ENCODE measurements at places on chromosomes 11 and 22.
A peak's percentile ranks its signal among the peaks of the same experiment; 100 is the strongest.

DNA sequence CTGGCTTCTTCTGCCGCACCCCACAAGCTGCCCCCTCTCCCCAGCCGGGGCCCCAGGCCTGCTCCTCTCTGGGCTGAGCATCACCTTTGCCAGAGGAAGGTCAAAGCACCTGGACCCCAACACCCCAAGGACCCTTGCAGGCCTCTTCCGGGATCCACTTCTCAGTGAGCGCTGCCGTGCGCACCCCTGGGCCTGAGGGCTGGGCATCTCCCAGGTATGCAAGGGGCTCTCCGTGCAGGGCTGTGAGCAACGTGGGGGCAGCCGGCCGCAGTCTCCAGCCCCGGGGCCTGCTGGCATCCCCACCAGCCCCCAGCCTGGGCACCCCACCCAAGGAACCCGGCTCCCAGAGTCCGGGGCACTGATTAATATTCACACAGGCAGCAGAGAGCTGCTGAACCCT, 64.0 kb downstream of the BRD1 start:
- DNase-seq: no peak

DNA sequence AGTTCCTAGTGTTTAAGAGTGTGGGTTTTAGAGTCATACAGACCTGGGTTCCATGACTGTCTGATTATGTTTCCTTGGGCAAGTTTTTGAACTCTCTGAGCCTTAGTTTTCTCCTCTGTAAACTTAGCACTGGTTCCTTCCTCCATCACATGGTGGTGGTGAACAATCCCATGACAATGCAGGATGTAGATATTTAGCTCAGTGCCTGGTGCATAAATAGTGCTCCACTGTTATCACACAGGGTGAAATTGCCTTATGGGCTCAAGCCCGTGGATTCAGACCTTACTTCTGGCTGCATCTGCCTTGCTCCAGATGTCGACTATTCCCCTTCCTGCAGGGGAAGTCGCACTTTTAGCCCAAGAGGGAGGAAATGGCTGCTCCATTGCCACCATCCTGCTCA, 62.7 kb downstream of the LDLRAD3 start:
- no peak for DNase-seq

DNA sequence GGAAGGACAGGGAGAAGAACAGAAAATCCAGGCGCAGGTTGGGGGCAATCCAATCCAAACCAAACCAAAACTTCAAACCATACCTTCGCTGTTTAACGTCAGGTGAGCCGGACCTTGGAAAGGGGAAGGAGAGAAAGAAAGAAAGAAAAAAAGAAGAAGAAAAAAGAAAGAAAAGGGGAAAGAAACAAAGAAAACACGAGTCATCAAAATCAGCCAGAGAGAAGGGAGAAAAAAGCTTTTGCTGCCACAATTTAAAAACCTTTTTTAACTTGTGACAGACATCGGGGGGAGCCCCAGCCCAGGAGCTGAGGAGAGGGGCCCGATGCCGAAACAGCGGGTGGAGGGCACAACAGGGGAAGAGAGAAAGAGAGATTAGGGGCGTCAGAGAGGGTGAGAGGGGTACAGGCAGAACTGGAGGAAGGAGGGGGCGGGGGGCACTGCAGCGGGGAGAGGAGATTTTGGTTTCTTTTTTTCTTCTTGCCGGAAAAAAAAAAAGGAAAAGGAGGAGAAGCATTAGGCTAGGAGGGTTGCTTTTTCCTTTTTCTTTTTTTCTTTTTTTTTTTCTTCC, 30.1 kb downstream of the NRXN2 start:
- DNase-seq: no peak

GRCh38 chr11:29634744-29635143, 382.1 kb downstream of the KCNA4 start:
- no peak for DNase-seq

DNA sequence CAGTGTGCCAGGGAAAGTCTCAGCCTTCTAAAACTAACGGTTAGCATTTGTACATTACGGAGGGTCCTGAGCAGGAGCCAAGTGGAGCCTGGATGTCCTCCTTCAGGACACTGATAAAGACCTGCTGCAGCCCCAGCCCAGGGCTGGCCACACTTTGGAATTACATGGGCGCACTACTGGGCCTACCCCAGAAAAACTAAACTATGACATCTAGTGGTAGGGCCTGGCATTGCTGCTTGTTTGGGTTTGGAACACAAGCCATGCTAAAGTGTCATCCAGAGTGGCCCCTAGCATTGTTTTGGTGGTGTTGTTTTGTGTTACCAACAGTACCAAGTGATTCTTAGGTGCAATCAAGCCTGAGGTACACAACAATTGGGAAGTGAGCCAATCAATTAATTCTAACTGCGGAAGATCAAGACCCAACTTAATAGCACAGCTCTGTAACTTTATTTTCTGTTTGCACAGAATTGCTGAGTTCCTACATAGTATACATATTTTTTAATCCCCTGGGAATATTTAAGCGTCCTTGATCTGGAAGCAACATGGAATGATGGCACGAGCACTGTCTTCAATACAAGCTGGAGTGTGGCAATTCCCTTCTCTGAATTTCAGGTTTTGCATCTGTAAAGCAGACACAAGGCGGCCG, 340.7 kb downstream of the LARGE1 start:
- peak; percentile 21 for DNase-seq

DNA sequence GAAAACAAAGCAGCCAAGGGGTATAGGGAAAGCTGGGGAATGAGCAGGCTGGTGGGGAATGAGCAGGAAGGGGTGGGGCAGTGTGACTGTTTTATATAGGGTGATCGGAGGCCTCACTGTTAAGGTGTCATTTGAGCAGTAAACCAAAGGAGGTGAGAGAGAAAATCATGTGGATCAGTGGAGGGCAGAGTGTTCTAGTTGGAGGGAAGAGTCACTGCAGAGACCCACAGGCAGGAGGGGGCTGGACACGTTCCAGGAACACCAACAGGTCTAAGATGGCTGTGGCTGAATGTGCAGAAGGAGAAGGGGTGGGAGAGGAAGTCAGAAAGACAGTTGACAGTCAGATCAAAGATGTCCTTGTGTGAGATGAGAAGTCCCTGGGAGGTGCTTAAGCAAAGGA, 103.8 kb downstream of the ENTHD1 start:
- no peak for DNase-seq

GRCh38 chr22:37492428-37493344, 6.5 kb upstream of the MFNG start:
- DNase-seq: peak; percentile 39

DNA sequence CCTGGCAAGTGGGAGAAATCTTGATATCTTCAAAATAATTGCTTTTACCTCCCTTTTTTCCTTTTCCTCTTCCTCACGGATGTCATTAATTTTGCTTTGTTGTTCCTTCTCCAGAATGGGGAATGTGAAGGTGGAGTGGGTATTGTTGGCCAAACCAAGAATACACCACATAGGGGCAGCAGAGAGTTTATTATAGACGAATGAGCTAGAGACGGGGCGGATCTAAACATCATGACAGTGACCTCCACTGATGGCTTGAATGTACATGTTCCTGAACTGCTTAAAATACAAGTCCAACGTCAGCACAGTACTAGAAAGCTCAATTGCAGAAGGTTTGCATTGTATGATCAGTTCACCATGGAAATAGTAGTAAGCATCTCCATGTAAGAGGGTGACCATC, 122.3 kb upstream of the SNX19 start:
- no peak for DNase-seq

- DNase-seq: no peak
Measured at GRCh38 chr11:105718641-105719040, 108.8 kb downstream of the GRIA4 start.

- DNase-seq: peak; percentile 27
Measured at GRCh38 chr11:117876341-117877119, at the start of gene FXYD6. Gene FXYD6, minus strand, starts transcription at chr11:117876658. Its CDS starts 33,882 bp downstream, at chr11:117842776.

DNA sequence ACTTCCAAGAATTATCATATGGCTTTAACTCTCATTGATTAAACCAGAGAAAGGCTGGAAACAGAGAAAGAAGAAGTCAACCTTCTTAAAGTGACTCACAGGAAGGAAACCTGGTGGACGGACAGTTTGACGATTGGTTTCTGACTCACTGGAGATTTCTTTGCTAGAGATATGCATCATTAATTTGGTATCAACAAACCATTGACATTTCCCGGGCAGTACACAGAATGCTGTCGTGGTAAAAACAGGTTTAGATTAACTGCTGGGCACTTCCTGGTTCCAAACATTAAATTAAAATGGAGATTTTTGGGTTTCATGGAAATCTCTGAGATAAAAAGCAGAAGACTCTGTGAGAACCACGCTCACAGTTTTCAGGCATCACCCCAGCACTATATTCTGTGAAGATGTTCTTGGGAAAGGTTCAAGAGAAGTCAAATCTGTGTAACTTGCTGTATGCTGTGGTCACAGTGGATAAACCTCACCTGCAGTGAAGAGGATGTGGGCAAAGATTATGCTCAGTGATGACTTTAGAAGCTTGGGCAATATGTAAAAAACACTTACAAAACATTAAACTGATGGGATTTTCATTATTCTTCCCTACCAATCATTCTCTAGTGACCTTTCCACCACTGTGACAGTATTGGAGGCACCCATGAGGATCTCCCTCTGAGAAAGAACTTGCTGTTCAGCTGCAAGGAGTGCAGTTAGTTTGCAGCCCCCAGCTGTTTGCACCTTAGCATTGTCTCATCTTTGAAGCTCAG, 61.1 kb upstream of the CD44 start:
- DNase-seq: peak; percentile 46

GRCh38 chr11:10728154-10728553, 22.9 kb upstream of the CTR9 start:
- DNase-seq: no peak

- no peak for DNase-seq
Measured at GRCh38 chr11:64710418-64711137, 12.4 kb downstream of the NRXN2 start.

DNA sequence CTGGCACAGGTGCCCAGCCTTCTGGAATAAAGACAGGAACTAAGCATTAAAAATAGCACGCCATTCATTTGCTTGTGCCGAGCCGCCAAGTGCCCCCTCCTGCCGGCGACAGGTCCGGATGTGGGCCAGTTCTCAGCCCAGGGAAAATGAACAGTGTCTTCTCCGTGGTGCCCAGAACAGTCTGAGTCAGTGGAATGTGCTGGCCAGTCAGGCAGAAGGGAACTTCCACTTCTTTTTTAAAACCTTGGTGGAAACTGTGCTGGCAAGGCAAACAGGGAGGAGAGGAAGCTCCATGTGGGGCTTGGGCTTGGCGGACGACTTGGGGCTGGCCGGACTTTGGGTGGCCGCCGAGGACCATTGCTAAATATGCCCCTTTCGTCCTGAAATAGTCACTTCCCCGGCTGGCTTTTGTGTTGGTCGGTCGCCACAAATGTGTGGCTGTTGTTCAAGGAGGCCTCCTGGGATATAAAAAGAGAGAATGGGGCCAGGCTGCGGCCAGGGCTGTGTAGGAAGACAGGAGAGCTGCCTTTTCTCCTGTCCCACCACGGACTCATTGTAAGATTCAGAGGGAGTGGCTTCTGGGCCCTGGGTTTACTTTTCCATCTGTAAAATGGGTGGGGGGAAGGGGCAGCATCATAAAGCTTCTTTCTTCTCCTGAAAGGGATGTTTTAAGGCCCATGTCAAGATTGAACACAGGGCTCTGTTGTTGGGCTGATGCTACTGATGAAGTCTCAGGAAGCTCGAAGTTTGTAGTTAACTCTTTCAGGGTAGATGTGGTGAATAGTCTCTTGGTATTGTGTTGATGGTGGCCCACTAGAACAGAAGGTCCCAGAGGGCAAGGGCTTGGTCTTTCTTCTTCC, 101.0 kb downstream of the PTPRJ start:
- DNase-seq: peak; percentile 42

GRCh38 chr22:47072642-47072967, 310.2 kb downstream of the TBC1D22A start:
- DNase-seq: no peak

- DNase-seq: peak; percentile 53
Measured at GRCh38 chr11:12207384-12208150, 97.2 kb downstream of the MICAL2 start.

DNA sequence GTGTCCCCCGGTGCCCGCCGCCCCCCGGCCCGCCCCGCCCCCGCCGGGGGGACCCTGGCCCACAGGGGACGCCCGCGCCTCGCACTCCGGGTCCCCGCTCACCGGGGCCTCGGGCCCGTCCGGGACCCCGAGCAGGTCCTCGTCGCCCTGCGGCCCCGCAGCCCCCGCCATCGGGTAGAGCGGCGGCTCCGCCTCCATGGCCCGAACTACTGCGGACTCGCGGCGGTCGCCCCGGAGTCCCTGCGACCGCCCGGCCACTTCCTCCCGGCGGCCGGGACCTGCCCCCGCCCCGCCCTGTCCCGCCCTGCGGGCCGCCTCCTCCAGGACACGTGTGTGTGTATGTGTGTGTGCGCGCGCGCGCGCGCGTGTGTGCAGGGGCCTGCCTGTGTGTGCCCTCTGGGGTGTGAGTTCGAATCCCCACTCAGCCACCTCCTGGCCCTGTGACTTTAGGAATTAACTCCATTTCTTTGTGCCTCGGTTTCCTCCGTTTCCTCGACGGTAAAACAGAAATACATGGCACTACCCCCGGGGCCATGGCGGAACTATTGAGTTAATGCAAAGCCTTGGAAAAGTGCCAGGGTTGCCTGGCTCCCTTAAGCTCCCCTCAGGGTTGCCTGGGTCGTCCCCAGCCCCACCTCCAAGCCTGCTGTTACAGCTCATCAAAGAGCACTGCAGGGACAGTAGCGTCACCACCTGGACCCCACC, at the start of gene UNC93B1:
Gene UNC93B1, minus strand, starts transcription at position 252 of the 705 bp plus-strand sequence. Its CDS starts 54 bp downstream, at position 198.
- peak; percentile 87 for DNase-seq

DNA sequence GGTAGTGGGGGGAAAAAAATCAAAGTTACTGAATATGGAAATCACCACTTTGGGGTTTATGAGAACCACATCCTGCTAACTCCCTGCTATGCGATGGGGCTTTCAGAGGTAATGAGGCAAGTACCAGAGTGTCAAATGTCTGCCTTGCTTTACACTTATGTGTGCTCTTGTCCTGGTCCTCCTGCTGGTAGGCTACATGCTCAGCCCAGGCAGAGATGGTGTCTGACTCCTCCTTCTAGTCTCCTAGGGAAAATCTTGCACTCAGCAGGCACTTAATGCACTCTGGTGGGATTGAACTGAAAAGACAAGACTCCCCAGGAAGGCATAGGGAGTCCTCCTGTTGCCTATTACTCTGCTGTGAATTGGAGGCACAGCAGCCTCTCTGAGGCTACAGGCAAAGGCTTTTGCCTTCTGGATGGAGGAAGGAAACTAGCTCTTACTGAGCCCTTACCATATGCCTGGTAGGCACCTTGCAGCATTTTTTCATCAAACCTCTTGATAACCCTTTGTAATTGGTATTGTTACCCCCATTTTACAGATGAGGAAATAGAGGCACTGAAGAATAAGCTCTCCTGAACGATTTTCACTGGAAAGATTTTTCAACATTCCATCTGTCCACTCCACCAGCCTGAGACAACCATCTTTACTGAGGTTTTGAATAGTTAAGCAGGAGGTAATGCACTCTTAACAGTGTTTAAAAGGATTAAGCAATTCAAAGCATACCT, 132.1 kb upstream of the PAX6 start:
- DNase-seq: no peak

- DNase-seq: no peak
Measured at GRCh38 chr22:20881231-20881630, 22.4 kb downstream of the SNAP29 start.

GRCh38 chr11:97290464-97291041, 900.7 kb downstream of the JRKL start:
- no peak for DNase-seq

- DNase-seq: no peak
Measured at GRCh38 chr11:121415856-121416255, 36.3 kb upstream of the SORL1 start.
